Adrenal gland (tissue), 19 donors: ENCODE measurements at places on chromosomes 1 and 21. TPM values are rescaled to one million over a fixed set of nuclear protein-coding genes. Genes with fewer than 3 reads are reported as not detected.

The PBX1 gene
- 153 TPM for polyA plus RNA-seq

The MFSD2A gene
- 1.7 TPM for polyA plus RNA-seq

The MRPS15 gene
- 156 TPM for polyA plus RNA-seq

The MMEL1 gene
- polyA plus RNA-seq: 7.4 TPM

The CFAP107 gene
- not detected for polyA plus RNA-seq

The HIPK1 gene
- 13.0 TPM for polyA plus RNA-seq

The PLA2G5 gene
- polyA plus RNA-seq: 4.2 TPM
